ENCODE measurements at places on chromosomes 6 and 20. TPM values are rescaled to one million over a fixed set of nuclear protein-coding genes. Genes with fewer than 3 reads are reported as not detected.

KCTD20 gene
- 48.7 TPM for total RNA-seq

LY6G6C gene
- not detected for total RNA-seq

DNA sequence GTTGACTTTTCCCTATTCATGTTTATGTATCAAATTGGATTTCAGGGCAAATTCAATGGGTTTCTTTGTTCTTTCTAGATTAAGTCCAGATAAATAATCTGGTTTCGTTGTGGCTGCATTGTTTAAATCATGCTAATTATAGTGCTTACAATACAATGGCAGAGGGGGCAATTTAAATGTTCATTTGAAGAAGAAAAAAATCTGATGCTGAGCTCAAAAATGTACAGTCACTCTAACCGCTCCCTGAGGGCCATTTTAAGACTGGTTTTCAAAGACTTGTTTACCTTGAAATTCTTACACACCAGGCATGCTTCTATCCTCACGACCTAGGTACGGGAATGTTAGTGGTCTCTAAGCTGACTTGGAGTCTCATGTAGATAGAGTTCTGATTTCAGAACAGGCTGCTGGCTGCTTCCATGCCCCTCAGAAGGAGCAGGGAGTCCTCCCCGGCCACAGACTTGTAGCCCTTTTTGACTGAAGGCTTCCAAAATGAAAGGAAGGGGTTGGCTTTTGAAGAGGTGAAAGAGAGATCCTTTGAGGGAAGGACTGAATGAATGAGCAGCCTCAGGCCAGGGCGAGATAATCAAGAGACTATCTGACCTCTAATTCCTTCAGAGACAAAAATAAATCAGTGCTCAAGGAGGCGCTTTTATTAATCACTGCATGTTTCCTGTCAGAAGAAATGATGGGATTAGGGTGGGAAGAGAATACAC lies 86.1 kb upstream of the ZNF217 start:
- H3K4me3 ChIP-seq = no peak overlapping the region
- no peaks in the 10 kb centered on the region for H3K27me3 ChIP-seq
- no peak for DNase-seq

DNA sequence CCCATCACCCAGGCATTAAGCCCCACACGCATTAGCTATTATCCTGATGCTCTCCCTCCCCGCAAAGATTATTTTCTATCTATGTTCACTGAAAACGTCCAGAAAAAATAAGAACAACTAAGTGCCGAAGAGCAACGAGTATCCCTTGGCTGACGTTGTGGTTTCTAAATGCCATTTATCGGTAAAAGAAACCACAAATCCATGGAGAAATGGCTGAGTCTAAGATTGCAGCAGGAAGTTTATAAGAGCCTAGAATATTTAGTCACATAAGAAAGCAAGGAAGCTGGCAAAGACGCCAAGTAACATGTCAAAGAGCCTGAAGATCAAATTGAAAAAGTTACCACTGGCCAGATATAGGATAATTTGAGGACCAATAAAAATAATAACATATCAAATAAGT lies 18.1 kb upstream of the NOX3 start:
- DNase-seq = no peak
- no peaks in the 10 kb centered on the region for H3K27me3 ChIP-seq
- H3K27ac ChIP-seq = no peak overlapping the region
- no peaks in the 10 kb centered on the region for H3K36me3 ChIP-seq
- H3K4me3 ChIP-seq = no peak overlapping the region

DNA sequence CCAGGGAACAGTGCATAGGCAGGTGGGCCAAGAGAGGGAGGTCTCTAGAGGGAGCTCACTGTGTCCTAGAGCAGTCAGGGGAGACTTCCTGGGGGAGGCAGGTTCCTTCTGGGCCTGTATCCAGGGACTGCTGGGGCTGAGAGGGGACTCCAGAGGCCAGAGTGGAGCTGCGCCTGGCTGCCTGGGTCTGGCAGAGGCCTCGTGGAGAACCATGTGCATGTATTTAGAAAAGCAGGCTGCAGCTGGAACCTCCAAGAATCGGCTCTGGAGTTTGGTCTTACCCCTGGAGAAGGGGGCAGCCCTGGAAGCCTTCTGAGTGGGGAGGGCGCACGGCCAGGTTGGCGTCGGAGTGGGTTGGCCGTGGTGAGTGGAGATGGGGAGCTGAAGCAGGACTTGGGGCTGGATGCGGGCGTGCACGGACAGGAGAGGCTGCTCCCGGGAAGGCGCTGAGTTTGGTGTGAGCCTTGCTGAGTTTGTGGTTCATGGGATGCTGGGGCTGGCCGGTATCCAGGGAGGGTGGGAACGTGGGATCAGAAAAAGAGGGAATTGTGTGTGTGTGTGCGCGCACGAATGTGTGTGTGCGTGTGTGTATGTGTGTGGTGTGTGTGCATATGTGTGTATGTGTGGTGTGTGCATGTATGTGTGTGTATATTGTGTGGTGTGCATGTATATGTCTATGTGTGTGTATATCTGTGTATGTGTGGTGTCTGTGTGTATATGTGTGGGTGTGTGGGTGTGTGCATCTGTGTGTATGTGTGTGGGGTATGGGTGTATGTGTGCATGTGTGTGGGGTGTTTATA lies 10.8 kb downstream of the VSTM2L start:
- no peak overlapping the region for H3K4me3 ChIP-seq
- H3K4me1 ChIP-seq = peaks cover 21% of the 10 kb centered on the region
- H3K27me3 ChIP-seq = no peaks in the 10 kb centered on the region
